ENCODE measurements at places on chromosomes 11 and 22.

- peak; percentile 67 for DNase-seq
These were observed 99.1 kb downstream of the CD44 start for GRCh38 chr11:35237860-35238715.

DNA sequence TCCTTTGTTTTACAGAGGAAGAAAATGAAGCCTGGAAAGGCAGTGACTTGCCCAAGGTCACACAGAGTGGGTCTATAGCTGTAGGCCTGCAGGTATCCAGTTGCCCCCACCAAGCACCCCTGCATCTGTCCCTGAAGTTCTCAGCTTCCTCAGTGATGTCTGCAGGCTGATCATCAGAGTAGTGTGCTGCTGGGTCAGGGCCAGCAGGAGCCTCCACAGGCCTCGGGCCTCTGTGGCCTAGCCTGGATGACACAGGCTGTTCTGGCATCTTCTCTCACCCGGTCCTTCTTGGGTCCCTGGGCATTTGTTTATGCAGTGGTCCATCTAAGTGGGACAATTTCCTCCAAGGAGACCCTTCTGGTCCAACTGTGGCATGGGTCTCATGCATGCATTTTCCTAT lies 74.8 kb upstream of the E2F8 start:
- no peak for DNase-seq

GRCh38 chr11:2572491-2573239 lies 127.1 kb downstream of the KCNQ1OT1 start:
- no peak for DNase-seq

DNA sequence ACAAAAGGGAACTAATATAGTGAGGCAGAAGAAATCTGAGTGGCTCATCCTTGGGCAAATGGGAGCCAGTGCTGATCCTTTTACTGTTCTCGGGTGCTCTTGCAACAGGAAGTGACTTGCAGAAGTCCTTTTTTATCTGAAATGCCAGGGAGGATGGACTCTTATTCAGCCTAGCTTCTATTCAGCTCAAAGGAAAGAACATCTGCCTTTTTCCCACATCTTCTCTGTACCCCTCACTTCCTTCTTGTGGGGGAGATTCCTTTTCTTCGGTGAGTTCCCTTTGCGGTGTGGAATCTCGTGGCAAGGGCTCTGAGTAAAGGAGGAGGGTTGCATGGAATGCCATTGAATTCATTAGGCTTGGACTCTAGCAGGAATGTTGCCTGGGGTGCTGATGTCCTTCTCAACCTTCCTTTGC lies 76.2 kb downstream of the ZBTB16 start:
- DNase-seq, result no peak

- DNase-seq, result no peak
These were observed 6.2 kb downstream of the NAA40 start for GRCh38 chr11:63944987-63945386.

DNA sequence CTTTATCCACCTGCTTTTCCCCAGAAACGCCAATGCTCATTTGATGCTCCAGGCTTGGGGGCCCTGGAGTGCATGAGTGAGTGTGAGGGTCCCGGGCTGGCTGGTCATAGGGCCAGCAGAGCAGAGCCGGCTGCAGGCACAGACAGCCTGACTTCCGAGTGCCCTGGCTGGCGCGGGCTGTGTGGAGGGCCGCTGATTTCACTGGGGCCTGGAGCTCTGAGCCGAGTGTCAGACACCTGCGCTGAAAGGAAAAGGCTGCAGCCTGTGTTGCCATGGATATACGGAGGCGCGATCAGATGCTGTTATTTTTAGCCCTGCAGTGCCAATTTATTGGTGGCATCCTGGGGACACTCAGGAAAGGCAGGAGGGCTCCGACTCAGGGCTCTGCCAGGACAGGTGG lies 87.6 kb downstream of the ST3GAL4 start:
- no peak for DNase-seq

DNA sequence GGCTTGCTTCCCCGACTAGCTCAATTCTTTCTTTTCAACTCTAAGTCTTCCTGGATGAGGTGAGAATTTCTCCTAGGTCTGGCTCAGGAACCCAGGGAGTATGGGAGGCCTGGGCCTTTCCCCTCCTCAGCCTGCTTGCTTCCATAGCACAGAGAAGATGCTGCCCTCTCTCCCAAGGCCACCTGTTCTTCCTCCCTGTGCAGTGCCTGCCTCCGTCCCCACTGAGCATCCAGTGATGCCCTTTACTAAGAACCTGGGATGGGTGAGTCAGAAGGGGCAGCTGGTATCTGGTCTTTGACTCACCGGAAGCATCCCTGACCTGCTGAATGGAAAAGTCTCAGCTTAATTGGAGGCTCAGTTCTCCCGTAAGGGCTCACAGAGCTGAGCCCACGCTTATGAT lies 607.9 kb downstream of the BUD13 start:
- no peak for DNase-seq

GRCh38 chr11:123391646-123392348 lies 38.3 kb upstream of the GRAMD1B start:
- no peak for DNase-seq

GRCh38 chr11:117074119-117074518 lies 24.1 kb downstream of the SIK3 start:
- no peak for DNase-seq

DNA sequence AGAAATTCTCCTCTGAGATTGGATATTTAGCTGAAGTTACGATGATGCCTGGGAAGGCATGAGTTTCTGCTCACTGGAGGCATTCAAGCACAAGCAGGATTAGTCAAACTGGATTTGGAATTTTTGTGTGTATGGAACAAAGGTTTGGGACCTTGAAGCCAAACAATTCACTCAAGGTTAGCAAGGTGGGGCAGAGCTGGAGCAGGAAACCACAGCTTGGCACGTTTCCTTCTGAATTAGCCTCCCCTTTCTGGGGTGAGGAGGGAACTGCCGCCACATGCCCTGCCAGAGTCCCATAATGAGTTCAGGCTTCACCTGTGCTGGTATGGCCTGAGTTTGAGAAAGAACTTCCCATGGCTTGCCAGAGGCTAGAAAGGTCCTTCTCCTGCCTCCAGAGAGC lies 50.9 kb upstream of the RRAS2 start:
- DNase-seq, result no peak

DNA sequence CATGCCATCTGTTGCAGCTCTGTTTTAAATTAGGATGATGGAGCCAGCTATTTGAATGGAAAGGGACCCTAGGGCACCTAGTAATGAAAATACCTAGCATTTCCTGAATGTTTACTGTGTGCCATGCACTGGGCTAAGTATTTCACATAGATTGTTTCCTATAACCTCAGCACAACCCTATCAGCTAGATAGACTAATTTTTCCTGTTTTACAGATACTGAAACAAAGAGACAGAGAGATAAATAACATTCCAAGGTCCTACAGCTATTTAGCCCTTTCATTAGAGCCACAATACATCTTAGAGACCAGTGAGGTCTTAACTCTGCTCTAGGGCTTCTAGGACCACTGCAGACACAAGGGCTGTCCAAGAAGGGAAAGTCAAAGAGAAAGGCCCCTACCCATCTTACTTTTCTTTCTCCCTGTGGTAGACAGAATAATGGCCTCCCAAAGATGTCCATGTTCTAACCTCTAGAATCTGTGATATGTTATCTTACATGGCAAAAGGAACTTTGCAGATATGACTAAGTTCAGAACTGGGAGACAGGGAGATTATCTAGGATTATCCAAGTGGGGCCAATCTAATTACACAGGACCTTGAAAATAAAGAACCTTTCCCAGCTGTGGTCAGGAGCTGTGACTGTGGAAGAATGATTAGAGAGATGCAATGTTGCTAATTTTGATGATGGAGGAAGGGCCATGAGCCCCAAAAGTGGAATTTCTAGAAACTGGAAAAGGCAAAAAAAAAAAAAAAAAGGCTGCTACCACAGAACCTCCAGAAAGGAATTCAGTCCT lies 157.0 kb downstream of the CCDC34 start:
- DNase-seq, result no peak

DNA sequence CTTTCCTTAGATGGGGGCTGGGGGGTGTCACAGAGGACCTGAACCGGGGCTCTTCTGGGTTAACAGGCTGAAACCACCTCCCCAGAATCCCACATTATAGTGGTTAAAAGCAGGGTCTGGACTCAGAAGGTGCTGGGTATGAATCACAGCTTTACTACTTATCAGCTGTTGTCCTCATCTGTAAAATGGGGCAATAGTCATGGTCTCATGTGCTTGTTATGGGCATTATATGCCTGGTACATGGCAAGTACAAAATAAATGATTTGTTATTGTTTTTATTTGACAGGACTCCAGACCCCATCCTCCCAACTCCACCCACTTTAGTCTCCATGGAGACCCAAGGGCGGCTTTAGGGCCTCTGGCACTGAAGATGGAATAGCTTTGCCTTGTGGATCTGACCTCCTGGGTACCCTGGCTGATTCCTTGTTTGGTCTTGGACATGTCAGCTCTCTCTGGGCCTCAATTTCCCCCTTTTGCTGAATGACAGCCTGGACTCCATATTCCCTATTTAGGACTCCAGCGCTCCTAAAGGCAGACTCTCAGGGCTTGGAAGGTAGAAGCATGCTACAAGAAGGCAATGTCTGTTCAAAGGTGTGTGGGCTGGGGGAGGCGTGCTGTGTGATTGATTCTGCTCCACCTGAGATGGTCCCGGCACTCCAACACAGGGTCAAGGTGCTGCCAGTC lies 812 bp upstream of the SMTN start:
- DNase-seq, result no peak

DNA sequence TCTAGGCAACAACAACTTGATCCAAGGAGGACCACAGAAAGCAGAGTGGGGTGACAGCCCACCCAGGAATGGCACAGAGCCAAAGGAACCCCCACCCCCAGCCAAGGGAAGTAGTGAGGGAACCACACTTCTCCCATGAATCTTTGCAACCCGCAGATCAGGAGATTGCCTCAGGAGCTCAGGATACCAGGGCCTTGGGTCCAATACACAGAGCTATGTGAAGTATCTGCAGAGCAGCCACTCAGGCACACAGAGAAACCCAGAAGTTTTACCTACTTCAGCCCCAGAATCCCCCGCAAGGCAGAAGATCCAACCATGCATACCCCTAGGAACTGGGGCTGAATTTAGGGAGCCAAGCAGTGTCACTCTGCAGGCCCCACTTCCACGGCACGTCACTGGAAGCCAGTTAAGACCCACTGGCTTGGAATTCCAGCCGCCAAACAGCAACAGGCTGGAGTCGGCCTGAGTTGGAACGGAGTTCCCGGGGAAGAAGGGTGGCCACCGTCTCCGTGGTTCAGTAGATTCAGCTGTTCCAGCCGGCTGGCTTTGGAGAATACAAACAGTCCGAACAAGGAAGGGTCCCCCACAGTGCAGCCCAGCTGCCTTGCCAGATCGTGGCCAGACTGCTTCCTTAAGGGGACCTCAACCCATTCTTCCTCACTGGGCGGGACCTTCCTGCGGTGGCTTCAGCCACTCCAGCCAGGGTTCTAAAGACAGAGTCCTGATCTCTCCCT lies 174.1 kb downstream of the TTC28 start:
- no peak for DNase-seq

GRCh38 chr11:85647604-85648299 lies at the start of gene TMEM126A:
TSS of gene TMEM126A (plus strand) at chr11:85647967. CDS start at chr11:85650256, 2,289 bp downstream.
- peak; percentile 88 for DNase-seq

GRCh38 chr11:14322510-14322909 lies 36.5 kb downstream of the RRAS2 start:
- DNase-seq, result no peak

DNA sequence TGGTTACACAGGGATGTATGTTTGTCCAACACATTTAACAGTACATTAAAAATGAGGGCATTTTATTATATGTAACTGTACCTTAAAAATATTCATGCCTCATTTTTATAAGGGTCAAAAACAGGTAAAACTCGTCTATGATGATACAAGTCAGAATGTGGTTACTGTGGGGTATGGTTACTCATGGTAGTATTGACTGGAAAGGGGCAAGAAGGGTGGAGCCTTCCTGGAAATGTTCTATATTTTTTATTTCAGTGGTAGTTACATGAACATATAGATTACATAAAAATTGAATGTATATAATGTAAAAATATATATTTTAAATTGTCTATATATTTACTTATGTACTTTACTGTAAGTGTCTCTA lies 99.8 kb downstream of the STIM1 start:
- no peak for DNase-seq

DNA sequence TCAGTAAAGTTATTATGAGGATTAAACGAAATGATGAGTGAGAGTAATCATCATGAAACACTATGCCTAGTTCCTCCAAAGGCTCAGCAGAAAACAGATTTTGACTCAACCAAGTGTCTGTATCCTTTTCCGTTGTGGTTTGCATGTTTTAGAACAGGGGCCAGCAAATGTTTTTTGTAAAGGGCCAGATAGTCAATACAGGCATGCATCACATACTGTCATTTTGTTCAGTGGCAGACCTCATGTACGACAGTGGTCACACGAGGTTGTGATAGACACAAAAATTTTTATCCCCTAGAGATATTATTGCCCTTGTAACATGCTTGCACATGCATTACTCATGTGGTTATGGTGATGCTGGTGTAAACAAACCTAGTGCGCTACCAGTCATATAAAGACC lies 81.9 kb upstream of the SLC25A18 start:
- no peak for DNase-seq

GRCh38 chr11:104256525-104256924 lies 92.6 kb upstream of the PDGFD start:
- no peak for DNase-seq

GRCh38 chr11:19524171-19524671 lies 188.4 kb upstream of the NAV2 start:
- DNase-seq, result no peak

DNA sequence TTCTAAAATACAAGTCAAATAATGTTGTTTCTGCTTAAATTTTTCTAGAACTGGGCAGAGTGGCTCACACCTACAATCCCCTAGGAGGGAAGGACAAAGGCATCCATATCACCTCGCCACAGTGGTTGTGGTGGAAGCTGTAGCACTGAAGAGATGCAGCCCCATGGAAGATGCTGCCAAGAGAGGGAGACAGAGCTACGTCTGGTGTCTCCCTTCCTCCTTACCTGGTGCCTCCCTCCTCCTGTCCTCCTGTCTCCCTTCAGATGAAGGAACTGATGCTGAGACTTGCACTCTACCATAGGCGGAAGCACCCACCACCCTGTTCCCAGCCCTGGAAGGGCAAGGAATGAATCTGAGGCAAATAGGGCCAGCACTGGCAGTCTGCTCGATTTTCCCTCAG lies 22.3 kb downstream of the MMP27 start:
- no peak for DNase-seq

- DNase-seq, result no peak
These were observed 4.5 kb downstream of the TRIM29 start for GRCh38 chr11:120133216-120134105.

DNA sequence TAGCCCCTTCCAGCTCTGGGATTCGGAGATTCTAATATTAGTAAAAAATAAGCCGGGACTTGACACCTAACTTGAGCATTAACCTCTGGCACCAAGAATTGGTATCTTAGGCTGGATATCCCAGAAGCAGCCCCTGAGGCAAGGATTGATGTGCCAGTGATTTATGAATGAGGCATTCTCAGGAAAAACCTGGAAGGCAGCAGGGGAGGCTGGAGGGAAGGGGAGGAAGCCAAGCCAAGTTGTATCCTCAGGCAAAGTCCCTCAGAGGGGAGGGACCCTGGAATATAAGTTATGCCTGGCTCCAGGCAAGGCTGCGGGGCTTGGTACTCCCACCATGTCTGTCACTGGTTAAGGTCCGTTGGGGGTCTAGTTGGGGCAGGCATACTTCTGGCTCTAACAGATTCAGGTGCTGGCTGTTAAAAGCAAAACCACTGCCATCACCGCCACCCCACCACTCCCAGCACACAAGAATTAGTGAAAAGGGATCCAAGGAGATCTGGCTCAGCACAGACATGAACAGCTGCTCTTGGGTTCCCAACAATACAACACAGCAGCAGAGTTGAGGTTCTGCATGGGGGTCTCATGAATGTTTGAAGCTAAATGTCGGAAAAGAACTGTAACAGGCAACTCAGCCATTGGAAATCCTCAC lies 29.8 kb downstream of the LMO2 start:
- DNase-seq, result no peak
